T1000 (cell line): ENCODE measurements at places on chromosomes 4 and X.

DNA sequence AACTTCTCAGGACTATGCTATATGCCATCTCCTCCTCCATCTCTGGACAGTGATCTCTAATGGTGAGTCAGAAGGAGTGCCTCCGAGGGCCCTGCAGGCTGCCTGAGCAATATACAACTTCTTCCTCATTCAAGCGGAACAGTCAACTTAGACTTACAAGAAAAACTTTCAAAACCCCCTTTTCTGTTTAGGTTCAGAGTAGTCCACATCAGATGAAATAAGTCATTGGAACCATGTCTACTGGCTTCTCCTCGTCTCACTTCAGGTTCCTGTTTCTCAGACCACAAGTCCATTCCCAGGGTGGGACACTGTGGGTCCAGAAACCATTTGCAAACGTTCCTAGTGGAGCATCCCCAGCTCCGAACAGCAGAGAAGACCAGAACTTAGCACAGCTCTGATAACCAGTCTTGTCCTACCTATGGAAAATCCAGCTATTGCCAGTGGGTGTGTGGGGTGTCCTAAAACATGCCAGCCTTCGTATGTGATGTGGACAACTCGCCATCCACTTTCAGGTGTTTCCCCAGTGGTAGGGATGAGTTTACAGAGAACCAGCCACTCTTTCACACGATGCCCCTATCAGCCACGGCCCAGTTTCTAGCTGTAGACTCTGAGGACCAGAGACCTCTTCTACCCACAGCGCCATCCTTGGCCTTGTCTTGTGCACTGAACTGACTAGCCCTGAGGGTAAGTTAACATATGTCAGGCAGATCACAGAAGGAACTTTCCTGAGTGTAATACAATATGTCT lies 32.7 kb upstream of the NKRF start:
- DNase-seq = no peak

GRCh38 chrX:107454302-107454701 lies 4.8 kb downstream of the FRMPD3 start:
- DNase-seq = no peak

DNA sequence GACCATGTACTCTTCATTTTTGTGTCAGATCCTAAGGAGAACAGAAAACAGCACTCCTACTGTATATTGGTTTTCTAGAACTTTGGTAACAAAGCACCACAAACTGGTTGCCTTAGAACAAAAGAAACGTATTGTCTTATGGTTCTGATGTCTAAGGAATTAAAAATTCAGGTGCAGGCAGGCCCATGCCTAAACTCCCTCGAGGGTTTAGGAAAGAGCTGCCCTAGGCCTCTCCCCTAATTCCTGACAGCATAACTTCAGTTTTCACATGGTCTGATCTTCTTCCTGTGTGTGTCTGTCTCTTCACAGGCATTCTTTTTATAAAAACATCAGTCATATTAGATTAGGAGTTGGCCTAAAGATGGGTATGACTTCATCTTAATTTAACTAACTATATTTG lies 1093.6 kb downstream of the TECRL start:
- DNase-seq = no peak

DNA sequence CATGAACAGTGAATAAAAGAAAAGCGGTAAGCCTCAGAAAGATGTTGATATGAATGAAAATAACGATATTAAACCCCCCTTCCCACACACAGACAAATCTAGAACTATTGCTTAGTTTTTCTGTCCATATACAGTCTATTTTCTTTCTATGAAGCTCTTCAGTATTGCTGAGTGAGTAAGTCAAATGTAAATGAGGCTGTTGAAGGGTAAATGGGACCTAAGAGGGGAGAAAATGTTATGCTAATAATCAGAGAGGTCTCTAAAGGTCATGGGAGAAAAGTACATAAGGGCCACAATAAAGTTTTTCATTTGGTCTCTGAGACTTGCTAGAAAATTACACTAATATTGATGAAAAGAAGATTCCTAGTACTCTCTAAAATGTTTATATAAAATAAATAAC lies 56.2 kb downstream of the PABPC4L start:
- no peak for DNase-seq

GRCh38 chr4:79249881-79250503 lies 75.9 kb downstream of the NAA11 start:
- no peak for DNase-seq

DNA sequence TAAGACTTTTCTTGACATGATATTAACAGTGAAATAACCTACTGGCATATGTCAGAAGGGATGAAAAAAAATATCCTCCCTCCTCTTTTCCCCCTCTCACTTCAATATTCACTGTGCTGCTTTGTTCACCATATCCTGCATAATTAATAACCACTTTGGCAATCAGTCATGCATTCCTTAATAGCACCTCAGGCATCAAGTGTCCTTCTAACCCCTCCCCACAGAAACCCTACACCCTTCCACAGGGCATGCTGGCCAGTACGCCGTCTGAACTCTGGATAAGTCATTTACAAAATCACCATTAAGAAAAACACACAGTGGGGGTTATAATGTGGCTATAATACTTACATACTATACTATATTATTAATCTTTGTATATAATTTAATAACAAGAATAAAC lies 165.9 kb downstream of the PDGFC start:
- no peak for DNase-seq

GRCh38 chr4:119629142-119629471 lies 503 bp upstream of the PDE5A start:
- no peak for DNase-seq

GRCh38 chrX:110396735-110397134 lies 38.1 kb downstream of the RTL9 start:
- DNase-seq = no peak

DNA sequence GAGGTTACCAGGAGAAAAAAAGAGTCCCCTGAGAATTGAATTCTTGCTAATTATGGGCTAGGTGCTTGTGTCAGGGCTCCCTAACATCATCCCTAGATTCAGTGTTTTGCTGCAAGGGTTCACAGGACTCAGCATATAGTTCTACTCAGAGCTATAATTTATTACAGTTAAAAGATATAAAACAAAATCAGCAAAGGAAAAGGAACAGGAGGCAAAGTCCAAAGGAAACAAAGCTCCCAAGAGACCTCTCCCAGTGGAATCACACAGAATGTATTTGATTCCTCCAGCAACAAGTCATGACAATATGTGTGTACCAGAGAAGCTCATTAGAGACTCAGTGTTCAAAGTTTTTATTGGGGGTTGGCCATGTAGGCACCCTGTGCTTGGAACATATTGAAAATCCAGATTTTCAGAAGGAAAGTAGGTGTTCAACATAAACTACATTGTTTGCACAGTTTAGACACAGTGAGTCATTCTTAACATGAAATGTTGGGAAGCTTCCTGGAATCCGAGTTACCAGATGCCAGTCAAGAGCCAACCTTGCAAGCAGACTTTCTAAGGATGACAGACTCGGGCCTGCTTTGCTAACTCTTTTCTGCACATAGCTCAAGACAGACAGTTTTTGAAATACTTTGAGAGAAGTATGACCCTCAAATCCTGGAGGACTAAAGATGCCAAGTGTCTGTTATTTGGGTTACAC lies 311.3 kb upstream of the EMCN start:
- no peak for DNase-seq

DNA sequence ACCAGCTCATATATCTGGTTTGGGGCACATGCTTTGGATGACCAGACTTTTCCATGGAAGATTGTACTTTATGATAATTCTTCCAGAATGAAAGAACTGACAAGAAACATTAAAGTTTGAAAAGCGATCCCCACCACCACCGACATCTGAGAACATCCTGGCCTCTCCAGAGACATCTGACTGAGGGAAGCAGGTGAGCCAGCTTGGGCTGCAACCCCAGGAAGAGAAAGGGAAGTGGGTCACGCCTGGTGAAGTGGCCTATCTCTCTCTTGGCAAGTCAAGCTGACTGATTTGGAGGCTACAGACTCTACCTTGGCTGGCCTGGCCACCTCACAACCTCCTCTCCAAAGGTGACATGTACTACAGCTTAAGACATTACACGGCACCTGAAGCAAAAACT lies 20.7 kb downstream of the PARM1 start:
- DNase-seq = no peak

DNA sequence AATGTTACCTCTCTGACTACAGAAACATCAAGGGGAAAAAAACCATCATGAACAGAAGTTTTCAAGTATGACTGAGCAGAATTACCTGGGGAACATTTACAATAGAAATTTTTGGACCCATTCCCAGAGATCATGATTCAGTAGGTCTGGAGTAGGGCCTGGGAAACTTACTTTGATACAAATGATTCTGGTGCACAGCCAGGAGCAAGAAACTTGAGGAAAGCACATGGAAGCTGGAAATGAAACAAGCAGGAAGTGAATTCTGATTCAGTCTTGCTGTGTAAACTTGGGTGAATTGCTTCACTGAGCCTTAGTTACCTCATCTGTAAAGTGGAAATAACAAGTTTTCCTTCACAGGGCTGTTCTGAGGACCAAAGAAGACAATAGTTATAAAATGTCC lies 192.5 kb upstream of the TAPT1 start:
- DNase-seq = peak; percentile 32

GRCh38 chrX:19865567-19866363 lies 21.6 kb downstream of the SH3KBP1 start:
- no peak for DNase-seq

- DNase-seq = no peak
Observed at GRCh38 chrX:46330981-46331380, 214.2 kb downstream of the ZNF674 start.

GRCh38 chr4:7918981-7919380 lies 20.7 kb downstream of the AFAP1 start:
- no peak for DNase-seq

- DNase-seq = no peak
Observed at GRCh38 chr4:152197211-152197610, 338.7 kb downstream of the FBXW7 start.

- DNase-seq = no peak
Observed at GRCh38 chrX:40201329-40201885, 103.6 kb upstream of the BCOR start.

DNA sequence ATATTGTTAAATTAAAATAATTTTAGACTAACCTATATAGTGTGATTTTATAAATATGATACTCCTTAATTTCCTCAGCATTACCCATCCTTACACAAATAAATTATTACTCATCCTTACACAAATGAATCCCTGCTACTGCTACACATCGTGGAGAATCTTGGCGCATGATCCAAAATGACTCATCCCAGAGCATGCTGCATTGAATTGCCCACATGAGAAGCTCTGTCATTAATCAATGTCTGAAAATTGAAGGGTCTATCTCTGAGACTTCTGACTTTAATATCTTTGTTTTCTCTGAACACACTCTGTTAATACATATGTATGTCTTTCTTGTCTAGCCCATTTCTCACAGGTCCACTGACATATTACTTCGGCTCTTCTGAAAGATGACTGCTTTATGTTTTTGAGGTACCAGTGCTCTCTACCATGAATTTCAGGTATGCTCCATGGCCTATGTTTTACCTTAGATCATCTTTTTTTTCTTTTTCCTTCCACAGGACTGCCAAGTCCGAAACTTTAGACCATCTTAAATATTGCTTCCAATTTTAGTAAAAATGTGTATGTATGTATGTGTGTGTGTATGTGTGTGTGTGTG lies 15.7 kb upstream of the DUSP21 start:
- DNase-seq = no peak

- DNase-seq = no peak
Observed at GRCh38 chr4:185833055-185833598, 21.1 kb upstream of the SORBS2 start.
